Activated CD4-positive, alpha-beta T cell treated with anti-CD3 and anti-CD28 coated beads, Interleukin-2, amount 50 U/mL, for 16 hours (primary cell): ENCODE measurements at places on chromosomes 1 and 21.
A peak's percentile ranks its signal among the peaks of the same experiment; 100 is the strongest.

DNA sequence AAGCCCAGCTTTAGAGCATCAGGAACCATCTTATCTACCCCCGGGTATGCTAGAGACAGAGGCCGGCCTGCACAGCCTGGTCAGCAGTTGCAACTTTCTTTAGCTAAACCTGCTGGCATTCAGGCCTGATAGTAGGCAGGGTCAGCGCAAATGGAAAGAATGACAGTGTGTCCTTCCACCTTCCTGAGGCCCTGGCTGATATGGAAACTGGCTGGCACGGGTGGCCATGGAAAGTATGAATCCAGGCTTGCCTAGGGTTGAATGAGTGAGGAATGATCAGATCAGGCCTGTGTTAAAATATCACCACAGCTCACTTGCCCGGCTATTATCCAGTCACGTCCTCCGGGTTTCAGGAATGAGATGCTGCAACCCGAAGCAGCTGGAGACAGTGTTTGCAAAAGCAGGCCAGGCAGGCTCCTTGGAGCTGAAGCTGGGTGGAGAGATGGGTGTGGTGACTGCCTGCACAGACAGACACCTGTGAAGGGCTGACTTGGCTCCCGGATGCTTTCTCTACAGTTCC, 34.7 kb downstream of the RCAN1 start:
- no peak for DNase-seq

DNA sequence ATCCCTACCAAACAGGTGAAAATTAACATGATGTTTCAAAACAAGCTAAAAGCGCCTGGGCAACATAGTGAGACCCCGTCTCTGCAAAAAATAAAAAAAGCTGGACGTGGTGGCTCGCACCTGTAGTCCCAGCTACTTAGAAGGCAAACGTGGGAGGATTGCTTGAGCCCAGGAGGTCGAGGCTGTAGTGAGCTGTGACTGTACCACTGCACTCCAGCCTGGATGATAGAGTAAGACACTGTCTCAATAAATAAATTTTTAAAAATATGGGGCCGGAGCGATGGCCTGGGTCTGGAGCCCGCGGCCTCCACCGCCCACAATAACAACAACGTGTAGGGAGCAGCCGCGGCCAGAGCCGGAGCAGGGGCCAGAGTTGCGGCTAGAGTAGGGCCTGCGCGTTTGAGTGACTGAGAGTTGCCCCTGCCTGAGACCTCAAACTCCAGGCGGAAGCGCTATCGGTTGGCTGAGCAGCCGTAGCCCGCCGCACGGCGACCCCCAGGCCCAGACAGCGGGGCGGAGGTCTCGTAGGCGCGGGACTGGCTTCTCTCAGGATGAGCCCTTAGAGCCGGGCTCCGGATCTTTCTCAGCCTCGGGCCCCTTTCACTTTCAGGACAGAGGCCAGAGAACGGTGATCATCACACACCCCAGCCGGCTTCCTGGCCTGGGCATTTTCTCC, 41.4 kb downstream of the ZMYM1 start:
- peak; percentile 7 for DNase-seq

GRCh38 chr1:187696073-187696472, 867.3 kb downstream of the PLA2G4A start:
- DNase-seq: no peak

DNA sequence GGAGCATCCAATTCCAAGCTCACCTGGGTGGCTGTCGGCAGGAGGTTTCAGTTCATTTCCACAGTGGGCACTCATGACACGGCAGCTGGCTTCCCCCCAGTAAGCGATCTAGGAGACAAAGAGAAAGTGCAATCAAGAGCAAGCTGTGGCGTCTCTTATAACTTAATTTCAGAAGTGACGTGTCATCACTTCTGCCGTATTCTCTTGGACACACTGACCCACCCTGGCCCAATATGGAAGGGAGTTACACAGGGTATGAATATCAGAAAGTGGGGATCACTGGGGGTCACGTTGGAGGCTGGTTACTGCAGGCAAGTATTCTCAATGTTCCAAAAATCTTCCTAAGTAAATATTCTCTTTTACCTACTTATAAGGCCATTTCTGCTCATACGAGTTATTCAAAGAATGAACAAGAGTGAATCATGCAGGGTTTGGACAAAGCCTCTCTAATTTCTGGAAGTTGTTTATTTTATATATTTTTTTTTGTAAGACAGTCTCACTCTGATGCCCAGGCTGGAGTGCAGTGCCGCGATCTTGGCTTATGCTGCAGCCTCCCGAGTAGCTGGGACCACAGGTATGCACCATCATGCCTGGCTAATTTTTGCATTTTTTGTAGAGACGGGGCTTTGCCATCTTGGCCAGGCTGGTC, 46.5 kb upstream of the GREM2 start:
- DNase-seq: no peak

- no peak for DNase-seq
Observed at GRCh38 chr1:32733582-32734321, 31.2 kb upstream of the SYNC start.

DNA sequence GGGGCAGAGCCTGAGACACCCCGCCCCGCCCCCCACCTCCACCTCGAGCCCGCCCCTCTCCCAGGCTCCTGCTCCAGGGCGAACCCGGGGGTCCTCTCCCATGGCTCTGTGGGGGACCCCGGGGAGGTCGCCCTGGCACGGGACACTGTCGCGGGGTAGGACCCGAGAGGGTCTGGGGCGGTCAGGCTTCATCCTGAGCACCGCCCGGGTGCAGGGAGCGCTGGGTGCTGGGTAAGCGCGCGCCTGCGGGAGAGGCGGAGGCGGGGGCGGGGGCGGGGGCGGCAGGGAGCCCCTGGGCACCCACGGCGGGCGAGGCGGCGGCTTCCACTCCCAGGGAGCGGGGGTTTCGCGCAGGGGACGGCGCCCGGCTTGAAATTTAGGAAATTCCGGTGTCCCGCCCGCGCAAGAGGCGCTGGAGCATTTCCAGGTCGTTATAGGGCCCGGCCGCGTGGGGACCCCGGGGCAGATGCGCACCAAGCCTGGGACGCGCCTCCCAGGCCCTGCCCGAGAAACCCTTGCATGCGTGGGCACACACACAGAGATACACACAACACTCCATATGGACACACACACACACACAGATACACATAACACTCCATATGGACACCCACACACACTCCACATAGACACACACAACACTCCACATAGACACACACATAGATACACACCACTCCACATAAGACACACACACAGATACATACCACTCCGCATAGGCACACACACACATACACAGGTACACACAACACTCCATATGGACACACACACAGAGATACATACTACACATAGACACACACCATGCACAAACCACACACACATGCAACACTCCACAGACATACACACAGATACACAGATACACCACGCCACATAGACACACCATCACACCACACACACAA, 48.7 kb upstream of the SLC19A1 start:
- DNase-seq: peak; percentile 47

- no peak for DNase-seq
Observed at GRCh38 chr1:172488393-172488792, 44.5 kb upstream of the PIGC start.

- no peak for DNase-seq
Observed at GRCh38 chr1:47424336-47424982, 8.4 kb downstream of the FOXE3 start.

GRCh38 chr1:70966018-70966638, 81.5 kb downstream of the PTGER3 start:
- DNase-seq: peak; percentile 6

GRCh38 chr1:9920606-9921005, 10.5 kb upstream of the CTNNBIP1 start:
- DNase-seq: no peak

DNA sequence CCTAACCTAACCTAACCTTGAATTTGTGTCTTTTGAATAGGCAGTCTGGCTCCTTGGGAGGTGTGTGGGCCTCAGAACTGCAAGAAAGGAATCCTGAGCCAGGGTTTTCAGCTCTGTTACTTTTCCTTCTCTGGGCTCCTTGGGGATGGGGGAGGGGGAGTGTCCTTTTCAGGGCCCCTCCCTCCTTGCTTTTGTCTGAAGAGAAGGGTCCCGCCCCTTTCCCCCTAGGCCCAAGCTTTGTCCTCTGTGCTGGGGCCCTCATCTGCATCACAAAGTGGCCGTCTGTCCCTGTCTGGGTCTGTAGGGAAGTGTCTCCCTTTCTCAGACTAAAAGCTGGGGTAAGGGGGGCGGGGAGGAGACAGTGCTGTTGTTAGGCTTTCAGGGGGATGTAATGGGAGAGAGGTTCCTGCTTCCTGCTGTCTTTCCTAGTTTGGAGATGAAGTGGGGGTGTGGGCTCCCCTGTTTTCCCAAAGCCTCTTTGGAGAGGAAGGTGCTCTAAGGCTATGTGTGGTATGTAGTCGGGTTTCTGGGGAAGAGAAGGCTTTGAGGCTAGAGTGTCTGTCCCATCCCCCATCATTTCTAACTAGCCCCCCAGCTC, 3.1 kb downstream of the AGO1 start:
- no peak for DNase-seq

DNA sequence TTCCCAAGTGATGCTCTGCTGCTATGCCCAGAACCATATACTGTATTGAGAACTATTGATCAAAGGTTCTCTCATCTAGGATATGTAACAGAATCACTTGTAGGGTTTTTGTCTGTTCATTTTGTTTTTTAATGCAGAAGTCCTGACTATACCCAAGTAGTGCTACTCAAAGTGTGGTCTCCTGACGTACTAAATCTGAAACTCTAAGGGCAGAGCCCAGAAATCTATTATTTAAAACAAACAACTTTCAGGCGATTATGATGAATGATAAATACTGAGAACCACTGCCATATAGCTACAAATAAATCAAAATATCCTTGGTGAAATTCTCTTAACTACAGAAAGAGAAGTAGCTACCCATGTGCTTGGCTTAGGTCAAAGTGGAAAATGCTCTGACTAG, 10.1 kb downstream of the ZZZ3 start:
- DNase-seq: peak; percentile 35
